ENCODE measurements at places on chromosomes 5 and 9.

GRCh38 chr9:20135119-20135697 lies 346.4 kb upstream of the SLC24A2 start:
- DNase-seq = no peak

DNA sequence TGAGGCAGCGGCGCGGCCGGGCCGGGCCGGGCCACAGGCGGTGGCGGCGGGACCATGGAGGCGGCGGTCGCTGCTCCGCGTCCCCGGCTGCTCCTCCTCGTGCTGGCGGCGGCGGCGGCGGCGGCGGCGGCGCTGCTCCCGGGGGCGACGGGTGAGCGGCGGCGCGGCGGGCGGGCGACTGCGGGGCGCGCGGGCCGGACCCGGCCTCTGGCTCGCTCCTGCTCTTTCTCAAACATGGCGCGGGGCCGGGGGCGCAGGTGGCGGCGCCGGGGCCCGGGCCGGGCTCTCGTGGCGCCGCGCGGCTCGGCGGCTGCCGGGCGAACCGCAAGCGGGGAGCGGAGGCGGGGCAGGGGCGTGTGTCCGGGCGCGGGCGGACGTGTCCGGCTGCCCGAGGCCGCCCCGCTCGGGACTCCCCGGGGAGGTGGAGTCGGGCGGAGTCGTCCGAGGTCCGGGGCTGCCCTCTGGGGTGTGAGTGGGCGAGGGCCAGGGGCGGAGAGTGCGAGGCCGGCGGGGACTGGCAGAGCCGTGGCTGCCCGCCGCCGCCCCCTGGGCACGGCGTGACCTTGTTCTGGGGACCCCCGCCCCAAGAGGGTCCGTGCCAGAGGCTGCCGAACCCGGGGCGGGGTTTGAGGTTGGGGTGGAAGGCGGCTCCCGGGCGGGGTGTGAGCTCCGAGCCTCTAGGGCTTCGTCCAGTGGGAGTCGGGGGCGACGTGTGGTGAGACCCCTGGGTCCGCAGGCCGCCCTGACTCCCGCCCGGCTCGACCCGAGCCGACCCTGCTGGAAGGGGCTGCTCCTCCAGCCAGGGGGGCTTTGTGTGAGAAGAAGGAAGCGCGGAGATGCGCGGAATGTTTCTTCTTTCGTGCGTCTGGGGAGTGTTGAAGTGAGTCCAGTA lies 485 bp downstream of the TGFBR1 start:
- DNase-seq = peak; percentile 32

GRCh38 chr9:89654025-89654662 lies 49.3 kb downstream of the GADD45G start:
- no peak for DNase-seq

- no peak for DNase-seq
Measured at GRCh38 chr5:173237875-173238220, 2.8 kb upstream of the NKX2-5 start.

DNA sequence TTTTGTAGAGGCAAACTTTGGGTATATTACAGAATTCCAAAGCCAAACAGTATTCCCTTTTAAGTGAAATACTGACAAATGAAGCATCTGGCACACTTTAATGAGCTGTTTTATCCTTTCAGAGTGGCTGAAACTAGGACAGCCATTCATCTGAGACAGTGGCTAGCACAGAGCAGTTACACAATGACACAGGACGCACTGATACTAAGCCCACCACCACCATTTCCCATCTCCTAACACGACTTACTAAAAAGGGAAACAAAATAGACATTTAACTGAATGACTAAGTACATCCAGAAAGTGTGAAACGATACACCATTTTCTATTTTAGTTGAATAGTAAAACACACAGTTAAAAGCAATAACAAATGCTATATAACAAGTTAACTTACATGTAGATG lies 120.4 kb upstream of the RETREG1 start:
- no peak for DNase-seq

- DNase-seq = no peak
Measured at GRCh38 chr5:92633176-92633575, 947.8 kb downstream of the NR2F1-AS1 start.

DNA sequence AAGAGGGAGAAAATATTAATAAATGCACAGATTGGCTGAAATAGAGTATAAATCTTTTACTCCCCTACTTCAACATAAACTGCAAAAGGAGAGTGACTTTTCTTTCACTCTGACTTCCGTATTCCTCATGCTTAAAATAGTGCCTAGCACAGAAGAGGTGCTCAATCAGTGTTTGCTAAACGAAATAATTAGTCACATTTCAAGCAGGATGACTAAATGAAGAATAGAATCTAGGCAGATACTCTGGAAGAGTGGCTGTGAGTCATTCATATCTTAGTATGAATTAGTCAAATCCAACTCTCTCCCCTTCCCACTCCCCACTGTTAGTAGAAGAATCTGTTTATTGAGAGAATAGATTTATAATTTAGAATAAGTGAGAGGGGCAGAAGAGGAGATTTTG lies 4.8 kb downstream of the CD274 start:
- peak; percentile 84 for DNase-seq

DNA sequence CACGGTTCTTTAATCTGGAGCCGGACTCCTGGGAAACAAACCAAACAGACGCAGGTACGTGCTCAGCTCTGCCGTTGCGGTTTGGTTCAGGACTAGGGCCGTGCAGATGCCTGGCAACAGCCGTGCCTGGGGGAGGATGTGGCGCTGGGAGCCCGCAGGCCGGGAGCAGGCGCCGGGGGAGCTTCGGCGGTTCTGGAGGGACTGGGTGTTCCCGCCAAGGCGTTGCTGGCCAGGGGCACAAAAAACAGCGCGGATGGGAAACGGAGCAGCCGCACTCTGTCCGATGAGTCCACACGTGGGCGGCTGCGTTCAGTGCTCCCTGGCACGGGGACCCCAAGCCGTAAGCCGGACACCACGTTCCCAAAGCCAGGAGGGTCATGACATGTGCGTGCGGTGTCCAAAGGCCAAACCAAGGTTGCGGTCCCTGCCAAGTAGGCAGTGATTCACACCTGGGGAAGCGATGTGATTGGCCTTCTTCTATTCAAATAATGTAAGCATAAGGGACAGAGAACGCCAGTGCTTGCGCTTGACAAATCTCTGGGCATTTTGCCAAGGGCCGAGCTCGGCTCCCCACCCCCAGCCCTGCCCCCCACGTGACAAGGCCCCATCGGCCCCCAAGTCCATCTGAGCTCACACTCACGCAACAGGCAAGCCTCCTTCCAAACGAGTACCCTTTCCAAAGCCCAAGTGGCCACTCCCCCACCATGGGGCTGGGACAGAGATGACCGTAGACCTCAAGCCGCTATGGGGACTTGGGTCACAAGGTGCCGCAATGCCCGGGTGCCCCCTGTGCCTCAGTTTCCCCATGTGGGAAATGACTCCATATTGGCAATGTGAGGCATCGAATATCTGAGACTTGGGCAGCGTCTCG lies 49.7 kb upstream of the NKD2 start:
- DNase-seq = no peak

DNA sequence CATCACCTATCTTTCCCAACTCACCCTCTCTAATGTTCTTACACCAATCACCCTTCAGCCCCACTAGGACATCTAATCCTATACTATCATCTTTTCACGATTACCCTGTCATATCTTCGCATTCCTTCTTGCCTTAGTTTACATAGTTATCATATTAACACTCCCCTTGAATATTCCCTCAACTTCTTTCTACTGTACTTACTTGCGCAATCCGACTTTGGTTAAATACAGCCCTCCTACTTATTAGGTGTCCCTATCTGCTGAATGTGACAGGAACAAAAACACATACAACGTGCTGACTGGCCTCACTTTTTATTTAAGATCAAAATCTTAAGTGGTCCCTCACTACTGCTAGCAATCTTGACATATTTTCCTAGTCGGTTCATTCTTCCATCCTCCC lies 19.5 kb upstream of the HK3 start:
- DNase-seq = no peak

DNA sequence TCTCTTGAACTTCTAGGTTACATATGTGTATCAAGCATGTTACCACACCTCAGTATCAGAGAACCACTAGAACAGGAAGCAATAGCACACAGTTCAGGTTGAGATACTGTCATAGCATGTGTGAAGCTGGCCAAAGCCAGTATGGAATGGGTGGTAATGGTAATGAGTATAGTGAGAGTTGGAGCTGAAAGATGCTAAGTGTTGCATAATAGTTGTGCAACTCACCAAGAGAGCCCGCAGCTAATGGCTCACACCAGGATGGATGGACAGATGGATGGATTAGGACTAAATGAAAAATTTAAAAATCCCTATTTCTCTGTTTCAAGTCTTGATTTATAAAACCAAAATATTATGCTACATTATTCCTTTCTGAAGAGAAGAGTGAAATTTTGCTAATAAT lies 53.4 kb upstream of the KCNN2 start:
- no peak for DNase-seq

GRCh38 chr5:2818936-2819335 lies 67.5 kb upstream of the IRX2 start:
- no peak for DNase-seq

- DNase-seq = no peak
Measured at GRCh38 chr5:168712280-168712924, 133.2 kb upstream of the PANK3 start.

DNA sequence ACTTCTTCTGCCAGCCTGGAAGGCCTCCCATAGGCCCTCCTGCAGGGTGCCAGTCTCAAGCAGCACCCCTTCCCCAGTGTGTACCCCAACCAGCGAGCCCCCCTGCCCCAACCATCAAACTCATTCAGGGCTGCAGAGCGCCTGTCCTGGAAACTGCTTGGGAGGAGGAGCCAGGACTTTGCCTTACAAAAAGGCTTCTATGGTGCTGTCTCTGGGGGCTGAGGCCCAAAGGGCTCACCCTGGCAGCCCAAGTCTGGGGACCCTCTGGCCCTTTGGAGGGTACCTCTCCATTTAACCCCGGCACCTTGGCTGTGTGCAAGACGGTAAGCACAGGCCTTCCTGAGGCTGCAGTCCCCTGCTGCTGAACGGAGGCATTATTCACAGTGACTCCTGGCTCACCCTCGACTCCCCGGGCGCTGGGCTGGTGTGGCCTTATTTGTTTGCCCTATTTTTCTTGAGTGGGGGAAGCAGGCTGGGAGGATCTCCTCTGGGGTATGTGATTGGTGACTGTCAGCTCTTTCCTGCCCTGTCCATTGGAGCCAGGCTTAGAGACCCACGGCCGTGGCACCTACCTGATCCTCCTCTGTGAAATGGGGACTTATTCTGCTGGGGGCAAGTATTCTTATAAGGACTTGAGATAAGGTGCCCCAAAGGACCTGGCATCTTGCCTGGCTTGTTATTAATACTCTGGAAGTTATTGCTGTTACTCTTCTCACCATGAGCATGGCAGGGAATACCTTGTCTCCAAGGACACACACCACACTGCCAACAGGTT lies 5.8 kb downstream of the LMX1B start:
- no peak for DNase-seq

- no peak for DNase-seq
Measured at GRCh38 chr5:93956006-93956405, 214.6 kb upstream of the POU5F2 start.

GRCh38 chr5:179304466-179304865 lies 40.8 kb downstream of the ADAMTS2 start:
- no peak for DNase-seq

GRCh38 chr5:133470841-133471240 lies 141.5 kb downstream of the FSTL4 start:
- DNase-seq = no peak

GRCh38 chr9:77392328-77392727 lies 215.0 kb downstream of the VPS13A start:
- no peak for DNase-seq

DNA sequence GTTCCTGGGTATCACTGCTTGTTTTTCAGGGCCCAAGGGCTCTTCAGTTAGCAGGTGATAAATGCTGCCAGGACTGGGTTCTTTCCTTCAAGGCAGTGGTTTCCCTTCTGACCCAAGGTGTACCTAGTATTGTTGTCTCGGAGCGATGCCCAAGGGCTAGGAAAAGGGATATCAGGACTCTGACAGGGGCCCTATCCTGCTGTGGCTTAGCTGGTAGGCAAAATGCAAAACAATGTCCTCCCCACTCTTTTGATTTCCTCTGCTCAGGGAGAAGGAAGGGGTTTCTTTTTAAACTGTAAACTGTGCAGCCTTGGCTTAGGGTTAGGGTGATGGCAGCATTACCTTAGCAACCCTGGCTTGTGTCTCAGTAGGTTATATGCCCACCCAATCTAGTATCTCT lies 508.8 kb upstream of the CTNND2 start:
- DNase-seq = no peak

- DNase-seq = no peak
Measured at GRCh38 chr5:175826980-175827379, 44.4 kb upstream of the CPLX2 start.

All from activated CD4-positive, alpha-beta T cell treated with anti-CD3 and anti-CD28 coated beads, Interleukin-2, amount 50 U/mL, for 16 hours (primary cell).